Stimulated activated naive B cell treated with anti-CD40 and anti-IgM and Interleukin-4, amounts not matched to agents 10 μg/mL and 1 μg/mL and 100 μg/mL, for 72 hours (primary cell): ENCODE measurements at places on chromosomes 2 and 18.
A peak's percentile ranks its signal among the peaks of the same experiment; 100 is the strongest.

GRCh38 chr2:192126912-192127311 is 67.8 kb downstream of the TMEFF2 start:
- H3K27me3 ChIP-seq = no peaks in the 10 kb centered on the region
- no peak overlapping the region for H3K4me3 ChIP-seq
- H3K4me1 ChIP-seq = no peaks in the 10 kb centered on the region
- no peaks in the 10 kb centered on the region for H3K36me3 ChIP-seq
- DNase-seq = no peak
- no peak overlapping the region for H3K27ac ChIP-seq

DNA sequence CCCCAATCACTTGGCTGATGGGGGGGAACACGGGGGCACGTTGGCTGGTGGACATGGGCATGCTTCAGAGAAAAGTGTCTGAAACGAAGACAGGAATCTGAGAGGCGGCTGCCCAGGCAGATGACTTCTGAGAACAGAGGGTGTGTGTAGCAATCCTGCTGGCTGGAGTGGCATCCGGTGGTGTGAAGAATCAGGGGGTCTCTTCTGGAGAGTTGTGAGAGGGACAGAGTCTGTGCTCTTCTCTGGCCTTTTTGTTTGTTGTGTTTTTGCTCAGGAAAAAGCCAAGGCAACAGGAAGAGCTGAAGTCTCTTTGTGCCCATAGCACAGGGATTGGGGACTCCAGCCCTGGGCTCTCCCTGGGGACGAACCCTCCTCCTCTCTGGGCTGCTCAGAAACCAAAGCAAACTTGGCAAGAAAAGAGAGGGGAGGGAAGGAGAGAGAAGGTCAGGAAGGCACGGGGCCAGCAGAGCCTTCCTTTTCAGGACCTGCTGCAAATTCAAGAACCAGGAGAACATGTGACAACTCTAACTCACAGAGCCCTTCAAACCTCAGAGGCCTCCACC is 97.0 kb upstream of the SMAD2 start:
- H3K27me3 ChIP-seq = peaks cover 30% of the 10 kb centered on the region
- H3K4me1 ChIP-seq = peaks cover 2% of the 10 kb centered on the region
- no peak for DNase-seq
- no peak overlapping the region for H3K4me3 ChIP-seq

GRCh38 chr18:9079818-9080528 is 22.5 kb upstream of the NDUFV2 start:
- no peak for DNase-seq
- H3K27ac ChIP-seq = peak overlapping the region; percentile 38
- no peaks in the 10 kb centered on the region for H3K36me3 ChIP-seq

GRCh38 chr2:29977284-29977683 is 55.9 kb upstream of the ALK start:
- no peaks in the 10 kb centered on the region for H3K4me1 ChIP-seq
- no peak for DNase-seq
- no peaks in the 10 kb centered on the region for H3K36me3 ChIP-seq
- no peak overlapping the region for H3K4me3 ChIP-seq
- no peak overlapping the region for H3K27ac ChIP-seq

GRCh38 chr2:201344663-201345366 is 12.3 kb downstream of the FLACC1 start:
- H3K4me3 ChIP-seq = no peak overlapping the region
- peaks cover 9% of the 10 kb centered on the region for H3K4me1 ChIP-seq
- H3K36me3 ChIP-seq = peaks cover 59% of the 10 kb centered on the region
- no peak overlapping the region for H3K27ac ChIP-seq

- H3K4me3 ChIP-seq = no peak overlapping the region
- no peak for DNase-seq
- peaks cover 11% of the 10 kb centered on the region for H3K27me3 ChIP-seq
- H3K27ac ChIP-seq = no peak overlapping the region
- no peaks in the 10 kb centered on the region for H3K4me1 ChIP-seq
- no peaks in the 10 kb centered on the region for H3K36me3 ChIP-seq
These were observed 135.7 kb downstream of the CMPK2 start for GRCh38 chr2:6730003-6730402.

DNA sequence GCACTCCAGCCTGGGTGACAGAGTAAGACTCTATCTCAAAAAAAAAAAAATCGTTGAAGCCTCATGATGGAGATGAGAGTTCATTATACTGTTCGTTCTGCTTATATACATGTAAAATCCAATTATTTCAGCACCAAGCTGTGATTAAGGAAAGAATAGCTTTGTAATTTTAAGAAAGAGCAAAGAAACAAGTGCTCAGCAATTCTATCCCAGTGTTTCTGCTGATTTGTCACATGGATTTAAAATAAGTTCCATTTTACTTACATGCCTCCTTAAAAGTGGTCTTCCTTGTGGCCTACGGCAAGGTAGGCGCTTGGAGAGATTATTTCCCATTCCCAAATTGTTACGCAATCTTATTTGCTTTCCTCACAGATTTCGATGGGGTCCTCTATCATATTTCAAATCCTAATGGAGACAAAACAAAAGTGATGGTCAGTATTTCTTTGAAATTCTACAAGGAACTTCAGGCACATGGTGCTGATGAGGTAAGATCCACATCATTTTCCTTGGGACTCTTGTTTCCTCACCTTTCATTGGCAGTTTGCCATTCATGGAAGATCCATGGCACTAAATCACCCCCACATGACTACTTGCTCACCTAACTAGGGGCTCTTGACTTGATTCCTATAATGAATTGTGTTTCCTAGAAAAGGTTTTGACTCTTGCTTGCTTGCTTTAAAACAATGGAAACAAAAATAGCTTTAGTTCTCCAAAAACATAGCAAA is 11.5 kb downstream of the ARPC2 start:
- peaks cover 76% of the 10 kb centered on the region for H3K4me1 ChIP-seq
- peaks cover 78% of the 10 kb centered on the region for H3K36me3 ChIP-seq
- H3K27me3 ChIP-seq = no peaks in the 10 kb centered on the region

DNA sequence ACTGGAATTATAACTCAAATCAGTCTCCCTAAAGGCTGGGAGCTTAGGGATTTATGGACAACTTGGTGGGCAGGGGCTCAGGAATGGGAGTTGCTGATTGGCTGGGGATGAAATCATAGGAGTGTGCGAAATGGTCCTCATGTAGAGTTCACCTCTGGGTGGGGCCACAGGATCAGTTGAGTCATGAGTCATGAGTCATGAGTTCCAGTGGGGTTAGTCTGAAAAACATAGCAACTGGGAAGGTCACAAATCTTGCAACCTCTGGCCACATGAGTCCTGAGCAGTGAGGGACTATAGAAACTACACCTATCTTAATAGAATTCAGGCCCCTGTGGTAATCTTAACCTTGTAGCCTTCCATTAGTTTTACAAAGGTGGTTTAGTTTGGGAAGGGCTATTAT is 383.3 kb downstream of the RBM43 start:
- H3K27ac ChIP-seq = no peak overlapping the region
- no peak for DNase-seq
- no peaks in the 10 kb centered on the region for H3K4me1 ChIP-seq
- no peaks in the 10 kb centered on the region for H3K36me3 ChIP-seq

GRCh38 chr2:10344105-10345066 is 41.7 kb downstream of the HPCAL1 start:
- DNase-seq = no peak
- H3K27me3 ChIP-seq = no peaks in the 10 kb centered on the region
- peak overlapping the region; percentile 6 for H3K27ac ChIP-seq
- no peak overlapping the region for H3K4me3 ChIP-seq
- H3K4me1 ChIP-seq = peaks cover 35% of the 10 kb centered on the region

DNA sequence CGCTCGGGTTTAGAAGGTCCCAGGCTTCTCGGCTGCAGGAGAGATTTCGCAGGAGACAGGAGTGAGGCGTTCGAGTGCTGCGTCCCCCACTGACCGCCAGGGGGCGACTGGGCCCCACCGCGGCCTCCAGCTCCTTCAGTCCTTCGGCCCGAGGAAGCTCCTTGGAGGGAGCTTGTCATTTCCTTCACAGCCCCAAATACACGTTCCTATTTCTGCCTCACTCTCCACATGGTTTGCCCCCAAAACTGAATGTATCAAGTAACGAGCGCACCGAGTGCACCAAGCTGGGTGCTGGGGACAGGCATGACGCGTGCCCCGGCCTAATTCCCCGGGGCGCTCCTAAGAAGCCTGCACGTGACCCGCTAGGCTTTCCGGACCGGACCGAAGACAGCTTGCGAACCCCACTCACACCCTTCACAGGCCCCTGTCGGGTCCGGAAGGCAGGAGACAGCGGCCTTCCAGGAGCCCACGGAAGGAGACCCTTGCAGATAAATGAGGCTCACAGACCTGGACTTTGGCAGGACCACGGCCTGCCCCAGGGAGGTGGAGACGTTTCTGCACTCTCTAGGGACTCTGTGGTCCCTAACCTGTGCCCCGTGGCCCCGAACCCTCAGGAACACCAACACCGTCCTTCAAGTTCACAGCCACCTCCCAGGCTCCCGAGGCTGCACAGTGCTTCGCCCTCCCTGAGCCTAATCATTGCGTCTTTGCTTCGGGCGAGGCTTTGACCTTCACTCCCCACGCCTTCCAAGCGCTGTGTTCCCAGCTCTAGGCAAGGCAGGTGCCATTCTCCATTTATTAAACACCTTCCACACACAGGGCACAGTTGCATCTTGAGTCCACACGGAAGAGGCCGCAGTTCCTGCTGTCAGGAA is 13.0 kb upstream of the FAHD2A start:
- no peak overlapping the region for H3K27ac ChIP-seq
- no peak overlapping the region for H3K4me3 ChIP-seq
- peaks cover 5% of the 10 kb centered on the region for H3K4me1 ChIP-seq
- DNase-seq = peak; percentile 23

DNA sequence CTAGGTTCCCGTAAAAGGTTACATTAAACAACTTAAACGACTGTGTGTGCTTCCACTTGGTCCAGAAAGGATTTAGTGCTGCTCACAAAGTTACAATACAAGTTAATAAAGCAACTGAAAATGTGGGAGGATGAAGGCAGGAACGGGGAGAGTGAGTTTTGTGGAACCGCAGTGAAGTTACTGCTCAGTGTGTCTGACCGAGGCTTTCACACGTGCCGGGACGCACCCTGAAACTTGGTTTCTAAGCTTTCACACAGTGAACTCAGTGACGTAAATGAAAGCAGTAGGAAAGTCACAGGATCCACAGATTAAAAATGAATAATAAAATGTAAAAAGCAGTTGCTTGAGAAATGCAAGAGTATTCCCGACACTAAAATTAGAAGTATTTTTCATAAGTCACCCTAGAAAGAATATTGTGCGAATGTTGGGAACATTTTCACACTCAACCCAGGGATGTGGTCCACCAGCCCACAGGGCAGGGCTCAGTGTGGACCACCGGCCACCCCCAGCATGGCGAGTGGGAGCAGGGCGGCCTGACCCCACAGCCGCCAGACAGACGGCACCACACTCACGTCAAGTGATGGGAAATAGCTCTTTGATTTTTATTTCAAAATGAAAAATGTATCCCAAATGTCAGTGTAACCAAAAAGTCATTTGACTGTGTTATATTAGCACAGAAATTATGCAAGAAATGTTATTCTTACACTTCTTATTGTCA is 32.6 kb upstream of the CHMP1B start:
- H3K27me3 ChIP-seq = peaks cover 24% of the 10 kb centered on the region
- H3K27ac ChIP-seq = no peak overlapping the region
- H3K4me1 ChIP-seq = no peaks in the 10 kb centered on the region
- no peak overlapping the region for H3K4me3 ChIP-seq

DNA sequence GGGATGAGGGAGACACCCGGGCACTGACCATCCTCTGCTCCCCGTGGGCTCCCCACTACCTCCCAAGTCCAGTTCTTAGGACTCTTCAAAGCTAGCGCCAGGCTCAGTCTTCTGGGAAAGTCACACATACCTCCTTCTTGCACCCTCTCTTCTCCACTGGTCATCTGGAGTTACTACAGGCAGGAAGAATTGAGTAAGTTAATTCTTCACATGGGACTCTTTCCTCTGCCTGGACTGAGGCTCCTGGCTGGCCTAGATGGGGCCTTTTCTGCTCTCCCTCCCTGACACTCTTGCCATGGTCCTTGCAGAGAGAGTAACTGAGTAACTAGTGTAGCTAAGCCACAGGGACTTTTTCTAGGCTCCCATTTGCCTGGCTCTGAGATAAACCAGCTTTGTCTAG is 96.5 kb upstream of the CELF4 start:
- no peaks in the 10 kb centered on the region for H3K4me1 ChIP-seq
- no peaks in the 10 kb centered on the region for H3K27me3 ChIP-seq
- H3K36me3 ChIP-seq = no peaks in the 10 kb centered on the region
- H3K27ac ChIP-seq = no peak overlapping the region

DNA sequence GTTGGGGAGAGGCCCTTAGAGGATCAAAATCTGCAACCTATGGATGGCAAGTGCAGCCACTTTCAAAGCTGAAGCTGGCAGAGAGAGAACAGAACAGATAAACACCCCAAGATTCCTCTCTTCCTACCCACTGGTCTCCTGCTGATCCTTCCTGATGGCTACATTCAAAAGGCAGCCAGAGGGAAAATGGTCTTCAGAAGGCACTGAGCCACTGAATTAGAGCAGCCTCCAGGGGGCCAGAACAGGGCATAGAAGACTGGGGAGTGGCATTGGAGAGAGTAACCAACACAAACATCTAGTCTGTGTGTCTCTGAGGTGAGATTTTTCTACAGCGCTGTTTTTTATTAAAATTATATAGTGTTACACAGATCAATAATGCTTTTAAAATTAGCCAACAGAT is 432.6 kb downstream of the PARD3B start:
- no peak overlapping the region for H3K4me3 ChIP-seq
- no peaks in the 10 kb centered on the region for H3K36me3 ChIP-seq
- no peaks in the 10 kb centered on the region for H3K4me1 ChIP-seq

DNA sequence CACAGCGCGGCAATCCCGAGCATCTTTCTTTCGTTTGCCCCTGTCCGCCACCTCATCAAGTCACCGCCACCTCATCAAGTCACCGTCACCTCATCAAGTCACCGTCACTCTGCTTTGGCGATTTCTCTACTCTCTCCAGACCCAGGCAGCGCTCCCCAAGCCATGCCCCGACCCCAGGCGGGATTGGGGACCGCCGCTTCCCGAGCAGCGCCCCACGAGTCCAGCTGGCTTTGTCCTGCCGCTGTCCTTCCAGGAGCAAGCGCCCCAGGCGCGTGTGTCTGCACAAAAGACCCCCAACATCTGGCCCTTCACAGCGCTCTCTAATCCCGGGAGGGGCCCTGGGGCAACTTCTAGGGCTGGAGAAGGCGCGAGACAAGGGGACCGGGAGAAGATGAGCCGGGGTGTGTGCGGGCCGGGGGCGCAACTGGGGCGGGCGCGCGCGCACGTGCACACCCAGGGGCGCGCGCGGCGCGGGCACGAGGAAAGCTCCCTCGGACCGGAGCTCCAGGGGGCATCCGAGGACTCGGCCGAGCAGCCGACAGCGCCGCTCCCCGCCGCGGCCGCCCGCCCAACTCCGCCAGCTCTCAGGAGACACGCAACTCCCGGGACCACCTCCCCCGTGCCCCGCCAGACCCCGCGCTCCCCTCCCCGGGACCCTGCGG is 633 bp upstream of the RNF152 start:
- peaks cover 18% of the 10 kb centered on the region for H3K4me1 ChIP-seq
- no peak overlapping the region for H3K27ac ChIP-seq
- DNase-seq = no peak
- peaks cover 51% of the 10 kb centered on the region for H3K27me3 ChIP-seq
